Activated CD8-positive, alpha-beta memory T cell treated with anti-CD3 and anti-CD28 coated beads, Interleukin-2, amount 10 ng/mL, durations not matched to agents 7 days and 5 days (primary cell): ENCODE measurements at places on chromosomes 1 and 21. TPM values are rescaled to one million over a fixed set of nuclear protein-coding genes. Genes with fewer than 3 reads are reported as not detected.

Gene PPIAL4G
- total RNA-seq, result 1.3 TPM

Gene PYHIN1
- 59.4 TPM for total RNA-seq

Gene GNAT2
- total RNA-seq, result not detected

- no peak for DNase-seq
- no peak overlapping the region for H3K27ac ChIP-seq
- no peak overlapping the region for H3K4me3 ChIP-seq
- H3K4me1 ChIP-seq, result peaks cover 8% of the 10 kb centered on the region
- peaks cover 58% of the 10 kb centered on the region for H3K27me3 ChIP-seq
- H3K36me3 ChIP-seq, result no peaks in the 10 kb centered on the region
Observed at GRCh38 chr1:31532173-31532572, 44.1 kb upstream of the TINAGL1 start.

GRCh38 chr1:205271277-205271676 is 43.5 kb downstream of the TMCC2 start:
- H3K4me3 ChIP-seq, result no peak overlapping the region
- H3K36me3 ChIP-seq, result no peaks in the 10 kb centered on the region
- no peak overlapping the region for H3K27ac ChIP-seq

- no peak overlapping the region for H3K27ac ChIP-seq
- peak overlapping the region; percentile 90 for H3K4me3 ChIP-seq
- no peaks in the 10 kb centered on the region for H3K36me3 ChIP-seq
- H3K4me1 ChIP-seq, result peaks cover 32% of the 10 kb centered on the region
- no peak for DNase-seq
Observed at GRCh38 chr1:154324241-154324640, 1.1 kb upstream of the ATP8B2 start.

DNA sequence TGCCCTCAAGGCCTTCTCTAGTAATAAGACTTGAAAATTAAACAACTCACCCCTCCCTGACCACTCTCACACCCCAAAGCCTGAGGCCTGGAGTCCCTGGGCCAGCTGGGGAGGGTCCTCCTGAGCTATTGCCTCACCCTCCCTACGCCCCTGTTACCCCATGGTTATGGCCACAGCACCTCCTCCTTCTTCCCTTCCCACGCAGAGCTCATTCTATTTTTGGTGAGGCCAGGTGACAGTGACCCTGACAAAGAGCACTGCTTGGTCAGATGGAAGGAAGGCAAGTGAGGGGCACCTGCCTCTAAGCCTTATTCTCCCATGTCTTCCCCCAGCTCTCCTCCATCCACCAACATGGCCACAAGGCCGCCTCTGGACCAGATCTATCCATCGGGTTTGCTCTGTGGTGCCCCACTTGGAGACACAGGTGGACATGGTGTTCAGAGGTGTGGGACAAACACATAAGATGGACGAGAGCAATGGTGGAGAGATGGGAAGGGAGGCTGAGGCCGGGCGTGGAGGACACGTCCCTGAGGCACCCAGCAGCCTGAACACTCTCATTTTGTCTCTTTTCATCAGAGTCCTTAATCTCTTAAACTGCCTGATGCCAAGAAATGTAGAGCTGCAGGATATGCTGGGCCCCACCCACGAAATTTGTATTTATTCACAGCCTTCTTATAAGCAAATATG is 42.6 kb downstream of the FCRL5 start:
- H3K27me3 ChIP-seq, result peaks cover 19% of the 10 kb centered on the region
- no peaks in the 10 kb centered on the region for H3K36me3 ChIP-seq
- H3K4me3 ChIP-seq, result no peak overlapping the region

DNA sequence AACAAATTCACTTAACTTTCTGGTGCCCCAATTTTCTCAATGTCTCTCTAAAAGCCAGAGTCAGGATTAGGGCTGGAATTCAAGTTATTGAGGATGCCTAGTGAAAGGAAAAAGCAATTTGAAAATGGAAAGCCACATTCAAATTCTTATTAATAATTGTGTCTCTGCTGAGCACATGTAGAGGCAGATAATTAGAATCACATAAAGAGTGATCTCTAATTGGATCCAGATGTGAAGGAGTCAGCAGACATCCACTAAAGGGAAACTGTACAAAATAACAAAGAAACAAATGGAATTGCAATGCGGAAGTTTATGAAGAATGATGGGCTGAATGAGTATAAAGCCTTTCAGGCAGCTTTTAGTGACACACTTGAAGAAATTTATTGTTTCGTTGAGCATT is 482.6 kb downstream of the TTLL7 start:
- H3K27ac ChIP-seq, result no peak overlapping the region
- peaks cover 2% of the 10 kb centered on the region for H3K36me3 ChIP-seq
- H3K4me3 ChIP-seq, result no peak overlapping the region

DNA sequence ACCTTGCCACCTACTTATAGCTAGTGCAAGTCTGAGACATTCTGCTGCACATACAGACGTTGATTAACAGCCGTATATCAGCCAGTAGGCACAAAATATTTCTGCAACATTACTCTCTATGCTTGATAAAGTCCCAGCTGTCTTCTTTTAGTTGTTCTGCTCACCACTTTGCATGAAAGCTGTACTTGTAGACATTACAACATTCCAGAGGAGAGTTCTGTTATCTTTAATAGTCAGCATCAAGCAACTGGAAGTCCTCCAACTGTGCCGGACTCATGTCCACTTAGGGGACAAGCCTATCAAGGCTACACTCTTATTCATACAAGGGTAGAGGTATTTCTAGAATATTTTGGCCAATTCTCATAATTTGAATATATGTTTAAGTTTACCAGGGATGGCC is 50.0 kb downstream of the CACHD1 start:
- peaks cover 17% of the 10 kb centered on the region for H3K27me3 ChIP-seq
- H3K4me1 ChIP-seq, result no peaks in the 10 kb centered on the region
- no peak for DNase-seq
